ENCODE measurements at places on chromosomes 6 and 20.

- no peak for DNase-seq
Measured at GRCh38 chr6:107603006-107603370, 113.1 kb downstream of the SOBP start.

DNA sequence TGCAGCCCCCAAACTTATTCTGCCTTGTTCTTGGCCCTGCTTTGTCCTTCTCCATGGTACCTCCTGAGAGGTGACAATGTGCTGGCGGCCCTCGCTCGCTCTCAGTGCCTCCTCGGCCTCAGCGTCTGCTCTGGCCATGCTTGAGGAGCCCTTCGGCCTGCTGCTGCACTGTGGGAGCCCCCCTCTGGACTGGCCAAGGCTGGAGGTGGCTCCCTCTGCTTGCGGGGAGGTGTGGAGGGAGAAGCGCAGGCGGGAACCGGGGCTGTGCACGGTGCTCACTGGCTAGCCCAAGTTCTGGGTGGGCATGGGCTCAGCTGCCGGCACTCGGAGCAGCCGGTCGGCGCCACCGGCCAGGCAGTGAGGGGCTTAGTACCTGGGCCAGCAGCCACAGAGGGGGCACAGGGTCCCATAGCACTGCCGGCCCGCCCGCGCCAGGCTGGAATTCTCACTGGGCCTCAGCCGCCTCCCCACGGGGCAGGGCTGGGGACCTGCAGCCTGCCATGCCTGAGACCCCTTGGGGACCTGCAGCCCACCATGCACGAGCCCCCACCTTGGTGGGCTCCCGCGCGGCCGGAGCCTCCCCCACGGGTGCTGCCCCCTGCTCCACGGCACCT lies 55.9 kb upstream of the RALGAPA2 start:
- no peak for DNase-seq

- no peak for DNase-seq
Measured at GRCh38 chr6:147559006-147559405, 50.5 kb downstream of the SAMD5 start.

- DNase-seq = no peak
Measured at GRCh38 chr6:123636282-123636681, 468 bp downstream of the TRDN start.

GRCh38 chr6:111190637-111191036 lies 103.3 kb downstream of the SLC16A10 start:
- no peak for DNase-seq

- DNase-seq = no peak
Measured at GRCh38 chr6:12383448-12383847, 93.3 kb downstream of the EDN1 start.

GRCh38 chr6:19153270-19153980 lies 683.7 kb upstream of the ID4 start:
- DNase-seq = no peak

DNA sequence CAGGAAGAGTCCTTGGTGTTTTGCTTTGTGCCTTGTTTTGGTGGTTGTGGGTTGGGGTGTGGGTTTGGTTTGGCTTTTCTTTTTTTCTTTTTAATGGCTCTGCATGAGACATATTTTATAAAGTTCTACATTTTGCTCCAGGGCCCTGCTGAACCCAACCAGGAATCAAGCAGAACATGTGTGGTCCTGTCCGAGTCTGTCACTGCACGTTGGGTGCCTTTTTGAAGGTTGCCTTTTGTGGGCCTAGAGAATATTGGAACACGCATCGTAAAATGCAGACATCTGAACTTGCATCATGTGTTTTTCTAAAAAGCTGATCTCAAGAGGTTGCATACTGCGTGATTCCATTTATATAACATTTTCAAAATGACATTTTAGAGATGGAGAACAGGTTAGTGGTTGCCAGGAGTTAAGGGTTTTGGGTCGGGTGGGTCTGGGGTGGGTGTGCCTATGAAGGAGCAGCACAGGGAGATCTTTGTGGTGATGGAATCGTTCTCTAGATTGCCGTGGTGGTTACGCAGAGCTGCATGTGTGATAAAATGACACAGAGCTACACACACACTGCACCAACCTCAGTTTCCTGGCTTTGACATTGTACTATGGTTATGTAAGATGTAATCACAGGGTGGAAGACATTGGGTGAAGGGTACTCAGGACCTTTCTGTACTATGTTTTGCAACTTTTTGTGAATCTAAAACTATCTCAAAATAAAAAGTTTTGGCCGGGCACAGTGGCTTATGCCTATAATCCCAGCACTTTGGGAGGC lies 80.2 kb downstream of the EYA2 start:
- DNase-seq = no peak

DNA sequence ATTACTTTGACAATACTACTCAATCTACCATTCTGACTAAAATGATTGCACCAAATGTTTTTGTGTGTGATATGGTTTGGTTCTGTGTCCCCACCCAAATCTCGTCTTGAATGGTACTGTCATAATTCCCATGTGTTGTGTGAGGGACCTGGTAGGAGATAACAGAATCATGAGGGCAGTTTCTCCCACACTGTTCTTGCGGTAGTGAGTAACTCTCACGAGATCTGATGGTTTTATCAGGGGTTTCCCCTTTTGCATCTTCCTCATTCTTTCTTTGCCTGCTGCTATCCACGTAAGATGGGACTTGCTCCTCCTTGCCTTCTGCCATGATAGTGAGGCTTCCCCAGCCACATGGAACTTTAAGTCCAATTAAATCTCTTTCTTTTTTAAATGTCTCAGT lies 20.8 kb downstream of the SYCP2 start:
- no peak for DNase-seq

- DNase-seq = no peak
Measured at GRCh38 chr6:126541806-126542491, 202.0 kb downstream of the CENPW start.

DNA sequence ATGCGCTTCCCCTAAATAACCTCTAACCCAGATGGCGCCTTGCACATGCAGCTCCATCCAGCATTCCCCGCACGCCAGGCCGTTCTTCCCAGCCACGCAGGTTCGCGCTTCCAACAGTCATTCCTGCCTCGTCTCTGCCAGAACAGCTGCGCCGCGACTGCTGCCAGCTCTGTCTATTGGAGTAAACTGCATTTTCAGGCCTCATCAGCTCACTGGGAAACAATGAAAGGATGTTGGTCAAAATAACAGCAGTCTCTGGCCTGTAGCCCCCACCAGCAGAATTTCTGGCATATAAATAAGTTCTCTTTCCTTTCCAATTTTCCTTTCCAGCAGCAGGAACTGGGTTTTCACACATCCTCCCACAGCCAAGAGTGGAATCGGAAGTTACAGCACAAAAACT lies 14.6 kb downstream of the NRSN1 start:
- no peak for DNase-seq

GRCh38 chr6:159460476-159460875 lies 232.6 kb downstream of the SOD2 start:
- DNase-seq = no peak

GRCh38 chr6:97842521-97842920 lies 559.5 kb upstream of the MMS22L start:
- no peak for DNase-seq

DNA sequence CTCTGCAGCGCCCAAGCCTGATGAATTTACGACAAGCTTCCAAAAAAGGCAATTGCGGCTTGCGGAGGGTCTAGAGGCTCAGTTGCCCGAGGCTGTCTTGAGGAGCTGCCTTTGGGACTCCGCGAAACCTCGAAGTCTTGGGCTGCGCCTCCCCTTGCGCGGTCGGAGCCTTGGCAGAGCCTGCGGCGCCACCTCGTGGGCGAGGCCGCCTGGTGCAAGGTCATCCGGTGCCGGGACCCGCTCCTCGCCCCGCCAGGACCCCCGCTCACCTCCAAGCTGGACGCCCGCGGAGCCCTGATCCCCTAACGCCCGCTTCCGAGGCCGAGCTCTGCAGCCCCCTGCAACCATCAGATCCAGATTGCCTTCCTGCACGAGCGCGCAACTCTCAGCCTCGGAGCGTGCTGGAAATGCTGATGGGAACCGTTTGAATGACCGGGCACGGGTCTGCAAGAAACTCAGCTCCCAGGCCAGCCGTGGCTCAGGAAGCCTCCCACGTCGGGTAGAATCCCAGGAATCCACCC lies 14.9 kb upstream of the FAM210B start:
- DNase-seq = no peak

DNA sequence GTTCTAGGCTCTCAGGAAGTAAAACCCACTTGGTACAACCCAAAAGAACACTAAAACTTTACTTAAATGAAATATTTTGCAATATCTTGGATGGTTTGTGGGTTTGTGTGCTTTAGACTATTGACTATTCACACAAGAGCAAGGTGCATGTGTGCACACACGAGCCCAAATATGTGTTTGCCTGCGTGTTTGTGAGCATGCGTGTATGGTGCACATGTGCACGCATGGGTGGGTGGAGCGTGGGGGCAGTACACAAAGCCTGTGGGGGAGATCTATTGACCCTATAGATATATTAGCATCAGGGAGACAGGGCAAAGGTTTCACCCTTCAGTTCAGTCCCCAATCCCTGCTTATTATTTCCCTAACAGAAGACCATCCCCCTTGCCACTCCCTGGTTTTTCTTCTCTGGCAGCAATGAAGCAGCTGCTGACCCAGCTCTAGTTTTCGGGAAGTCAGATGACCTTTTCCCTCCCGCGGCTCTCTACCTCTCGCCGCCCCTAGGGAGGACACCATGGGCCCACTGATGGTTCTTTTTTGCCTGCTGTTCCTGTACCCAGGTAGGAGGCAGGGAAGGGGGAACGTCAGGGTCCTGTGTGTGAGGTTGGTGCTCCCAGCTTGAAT lies at the start of gene C2:
Gene C2 (plus strand): TSS at position 476 of the 621 bp plus-strand sequence. CDS start 36 bp downstream, at position 512.
- DNase-seq = no peak

- no peak for DNase-seq
Measured at GRCh38 chr6:5305968-5306626, 44.8 kb downstream of the FARS2 start.

DNA sequence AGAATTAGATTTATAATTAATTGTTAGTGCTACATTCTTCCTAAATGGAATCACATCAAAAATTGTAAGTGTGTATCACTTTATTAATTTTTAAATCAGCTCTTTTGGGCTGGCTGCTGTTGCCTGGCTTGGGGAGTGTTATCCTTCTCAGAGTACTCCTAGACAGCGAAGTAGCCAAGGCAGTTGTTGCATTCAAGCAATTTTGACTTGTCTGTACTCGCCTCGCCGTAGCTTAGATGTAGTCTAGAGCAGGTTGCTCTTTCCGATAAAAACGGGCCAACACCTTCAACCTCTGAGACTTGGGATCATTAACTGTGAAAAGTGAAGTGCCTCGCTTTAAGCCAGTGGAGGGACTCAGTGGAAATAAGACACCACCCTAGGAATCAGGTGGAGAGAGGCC lies 151.3 kb downstream of the FARS2 start:
- no peak for DNase-seq

DNA sequence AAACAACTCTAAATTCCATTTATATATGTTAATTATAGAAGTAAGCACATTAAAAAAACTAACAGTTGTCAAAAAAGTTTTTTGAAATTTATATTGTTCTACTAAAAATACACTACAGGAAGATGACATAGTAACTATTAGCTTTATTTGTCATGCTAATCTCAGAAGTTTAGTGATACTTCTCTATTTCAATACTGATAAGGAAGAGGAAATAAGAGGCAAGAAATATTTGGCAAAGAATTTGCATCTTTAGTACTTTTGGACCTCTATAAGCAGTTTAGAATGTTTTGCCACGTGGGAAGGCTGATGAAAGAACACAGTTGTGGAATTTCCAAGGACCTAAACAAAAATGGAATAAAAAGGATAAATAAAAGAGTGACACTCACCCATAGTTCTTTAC lies 12.6 kb downstream of the IFNGR1 start:
- no peak for DNase-seq

- DNase-seq = no peak
Measured at GRCh38 chr6:501891-502601, 110.5 kb downstream of the IRF4 start.

DNA sequence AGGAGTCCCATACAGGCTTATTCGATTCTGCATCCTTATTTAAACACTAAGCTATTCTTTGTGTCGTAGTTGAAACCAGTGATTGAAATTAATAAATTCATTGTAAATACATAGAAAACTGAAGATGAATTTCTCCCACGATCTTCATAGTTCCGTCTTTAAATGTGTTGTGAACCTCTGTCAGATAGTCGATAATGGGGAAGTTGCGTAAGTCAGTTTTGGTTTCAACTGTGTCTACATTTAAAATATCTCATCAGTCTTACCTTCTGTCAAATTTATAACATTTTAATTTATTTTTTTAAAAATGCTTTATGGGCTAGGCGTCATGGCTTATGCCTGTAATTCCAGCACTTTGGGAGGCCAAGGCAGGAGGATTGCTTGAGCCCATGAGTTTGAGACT lies 12.7 kb downstream of the STX11 start:
- DNase-seq = no peak

DNA sequence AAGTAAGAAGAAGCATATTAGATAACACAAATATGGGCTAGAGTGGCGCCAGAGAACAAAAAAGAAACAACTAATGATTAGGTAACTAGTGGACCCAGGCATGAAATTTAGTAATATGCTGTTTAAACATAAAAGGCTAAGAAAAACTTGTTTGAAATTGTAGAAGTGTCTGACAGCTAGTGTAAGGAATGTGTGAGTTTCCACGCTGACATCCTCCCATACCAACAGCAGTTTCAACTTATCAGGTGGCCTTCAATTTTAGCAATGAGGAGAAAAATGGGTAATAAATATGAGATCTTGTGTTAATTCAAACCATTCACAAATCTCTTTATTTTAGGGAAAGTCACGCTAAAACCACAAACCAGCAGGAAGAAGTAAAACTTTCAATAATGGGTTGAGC lies 440.2 kb upstream of the FLRT3 start:
- DNase-seq = no peak
